ENCODE measurements at places on chromosomes 6 and 20.

GRCh38 chr6:104527311-104527710 is 332.4 kb downstream of the HACE1 start:
- DNase-seq: no peak

DNA sequence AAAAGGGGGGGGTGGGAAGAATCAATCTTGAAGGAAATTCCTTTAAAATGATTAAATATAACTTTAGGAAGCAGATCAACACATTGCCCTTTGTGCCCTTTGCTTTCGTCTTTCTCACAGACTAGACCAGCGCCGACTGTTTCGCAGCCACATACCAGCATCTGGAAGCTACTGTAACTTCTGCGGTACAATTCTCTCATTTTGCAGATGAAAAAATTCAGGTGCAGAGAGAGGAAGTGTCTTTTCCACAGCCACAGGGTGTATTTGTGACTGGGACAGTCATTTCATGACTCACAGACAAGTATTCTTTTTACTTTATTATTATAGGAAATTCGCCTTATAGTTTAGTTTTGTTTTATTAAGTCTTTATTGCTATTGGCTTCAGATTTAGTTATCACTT is 84.2 kb downstream of the UST start:
- no peak for DNase-seq

DNA sequence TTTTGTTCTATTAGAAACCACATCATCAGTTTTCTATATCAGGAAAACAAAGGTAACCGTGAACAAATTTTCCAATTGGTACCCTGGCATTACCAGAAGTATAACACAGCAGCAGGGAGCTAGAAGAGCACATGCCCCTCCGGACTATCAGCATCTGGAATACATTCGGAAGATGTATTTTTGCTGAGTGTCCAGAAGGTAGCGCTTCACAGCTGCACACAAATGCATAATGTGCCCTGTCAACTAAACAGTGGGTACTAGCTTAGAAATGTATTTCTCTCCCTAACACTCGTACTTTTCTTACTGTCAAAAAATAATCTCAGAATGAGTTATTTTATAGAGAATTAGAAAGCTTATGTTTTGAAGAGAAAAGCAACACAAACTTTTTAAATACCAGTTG is 77.6 kb downstream of the HUS1B start:
- DNase-seq: no peak

DNA sequence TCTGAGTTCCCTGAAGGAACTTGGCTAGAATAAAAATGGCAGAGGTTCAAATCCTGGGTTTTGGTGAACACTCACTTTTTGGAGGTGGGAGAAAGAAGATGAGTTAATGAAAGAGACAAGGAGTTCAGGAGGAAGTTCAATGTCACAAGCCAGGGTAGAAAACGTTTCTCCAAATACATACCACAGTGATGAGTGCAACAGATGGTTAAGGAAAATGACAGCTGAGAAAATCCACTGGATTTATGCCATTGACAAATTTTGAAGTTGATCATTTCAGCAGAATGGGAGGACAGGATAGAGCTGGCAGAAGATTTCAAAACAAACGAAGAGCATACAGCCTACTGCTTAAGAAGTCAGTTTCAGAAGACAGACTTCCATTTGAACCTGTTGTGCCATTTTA is 122.7 kb downstream of the GFRAL start:
- DNase-seq: no peak

DNA sequence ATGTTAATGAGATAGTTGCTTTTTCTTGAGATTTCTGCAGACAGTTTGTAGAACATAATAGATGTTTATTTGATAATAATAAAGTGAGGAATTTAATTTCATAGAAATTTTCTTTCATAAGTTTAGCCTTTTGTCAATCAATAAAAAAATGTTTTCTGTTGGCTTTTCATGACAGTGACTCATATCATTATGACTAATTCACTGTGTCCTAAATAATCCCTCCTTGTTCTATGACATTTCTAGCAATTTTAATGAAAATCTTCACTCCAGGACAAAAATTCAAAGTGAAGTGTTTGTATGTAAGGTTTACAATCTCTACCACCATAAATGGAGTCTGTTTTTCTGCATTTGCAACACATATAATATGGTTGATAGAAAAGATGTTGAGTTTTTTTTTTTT is 109.9 kb downstream of the UTRN start:
- DNase-seq: no peak

GRCh38 chr20:1232286-1233111 is 6.7 kb downstream of the RAD21L1 start:
- no peak for DNase-seq
